H7 (cell line): ENCODE measurements at places on chromosomes 12 and 14.

GRCh38 chr12:123891516-123892179, 81.0 kb downstream of the CCDC92 start:
- no peak for DNase-seq

DNA sequence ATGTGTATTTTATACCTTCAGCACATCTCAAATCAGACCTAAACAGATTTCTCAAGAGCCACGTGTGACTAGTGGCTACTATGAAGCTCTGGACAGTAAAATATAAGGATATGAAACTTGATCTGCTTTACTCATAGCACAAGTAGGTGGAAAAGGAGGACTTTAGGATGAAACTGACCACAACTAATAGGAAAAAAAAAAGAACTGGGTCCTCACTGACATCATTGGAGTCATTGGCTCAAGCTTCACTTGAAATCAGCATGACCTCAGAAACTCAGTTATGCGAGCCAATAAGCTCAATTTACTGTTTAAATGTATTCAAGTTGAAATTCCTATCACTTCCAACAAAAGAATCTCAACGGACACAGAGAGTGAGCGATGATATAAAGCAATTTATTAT, 34.1 kb upstream of the CIT start:
- no peak for DNase-seq

- no peak for DNase-seq
These were observed 1.1 kb downstream of the MGST1 start for GRCh38 chr12:16348435-16349130.

- DNase-seq: no peak
These were observed 415.1 kb downstream of the TMEM121 start for GRCh38 chr14:105941226-105942166.

GRCh38 chr14:103144085-103144484, 20.8 kb downstream of the TNFAIP2 start:
- DNase-seq: no peak

GRCh38 chr14:25233613-25234012, 183.7 kb upstream of the STXBP6 start:
- no peak for DNase-seq
